ENCODE measurements at places on chromosomes 4 and X.

DNA sequence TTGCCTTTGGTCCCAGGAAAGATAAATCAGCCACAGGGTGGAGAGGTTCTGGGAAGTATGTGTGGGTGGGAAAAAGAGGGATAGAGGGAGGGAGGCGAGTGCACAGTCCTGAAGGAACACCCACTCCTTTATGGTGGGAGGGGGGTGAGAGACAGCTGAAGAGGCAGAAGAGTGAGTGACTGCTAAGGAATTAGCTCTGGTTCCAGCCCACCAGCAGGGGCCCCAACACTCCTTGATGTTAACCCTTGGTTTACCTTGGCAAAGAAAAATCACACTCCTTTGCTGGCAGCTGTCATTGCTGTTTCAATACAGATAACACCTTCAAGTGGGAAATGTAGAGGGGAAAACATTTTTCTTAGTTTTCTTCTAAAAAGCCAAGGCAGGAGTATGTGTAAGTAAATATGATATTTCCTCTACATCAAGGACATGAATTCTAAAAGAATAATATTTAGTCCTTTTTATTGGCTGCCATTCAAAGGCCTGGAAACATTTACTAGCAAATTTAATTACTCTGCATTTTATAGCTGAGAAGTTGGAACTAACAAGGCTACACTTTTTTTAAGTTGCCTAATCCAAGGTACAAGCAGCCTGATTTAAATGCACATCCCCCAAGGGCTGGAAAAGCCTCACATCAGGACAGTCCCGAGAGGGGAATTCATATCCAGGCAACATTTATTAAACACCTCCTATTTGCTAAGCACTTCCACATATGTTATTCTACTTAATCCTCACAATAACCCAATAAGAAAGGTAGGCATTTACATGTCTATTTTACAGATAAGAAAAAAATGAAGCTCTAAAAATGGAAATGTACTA lies 81.7 kb downstream of the HS6ST2 start:
- DNase-seq = no peak

- no peak for DNase-seq
These were observed 46.9 kb downstream of the CCDC158 start for GRCh38 chr4:76373919-76374552.

DNA sequence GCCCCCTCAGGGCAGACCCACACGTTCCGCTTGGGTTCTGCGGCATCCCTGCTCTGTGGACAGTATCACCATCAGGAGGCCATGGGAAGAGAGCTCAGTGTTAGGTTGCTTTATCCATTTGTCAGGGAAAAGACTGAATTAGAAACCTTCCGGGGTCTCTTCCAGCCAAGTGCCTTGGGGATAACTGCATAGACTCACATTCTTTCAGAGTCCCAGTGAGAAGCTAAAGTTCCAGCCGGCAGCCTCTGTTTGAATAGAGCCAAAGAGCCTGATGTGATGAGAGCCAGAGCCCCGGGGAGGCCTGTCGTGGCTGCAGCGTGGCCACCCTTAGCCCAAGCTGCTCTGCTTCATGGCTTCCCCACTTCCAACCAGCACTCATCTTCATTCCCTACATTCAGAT lies 85.2 kb downstream of the FHDC1 start:
- DNase-seq = no peak

GRCh38 chr4:6575503-6576240 lies 683 bp downstream of the MAN2B2 start:
- no peak for DNase-seq

GRCh38 chrX:39886282-39886681 lies 211.5 kb downstream of the BCOR start:
- DNase-seq = no peak

- no peak for DNase-seq
These were observed 32.3 kb downstream of the MGARP start for GRCh38 chr4:139247700-139248238.

DNA sequence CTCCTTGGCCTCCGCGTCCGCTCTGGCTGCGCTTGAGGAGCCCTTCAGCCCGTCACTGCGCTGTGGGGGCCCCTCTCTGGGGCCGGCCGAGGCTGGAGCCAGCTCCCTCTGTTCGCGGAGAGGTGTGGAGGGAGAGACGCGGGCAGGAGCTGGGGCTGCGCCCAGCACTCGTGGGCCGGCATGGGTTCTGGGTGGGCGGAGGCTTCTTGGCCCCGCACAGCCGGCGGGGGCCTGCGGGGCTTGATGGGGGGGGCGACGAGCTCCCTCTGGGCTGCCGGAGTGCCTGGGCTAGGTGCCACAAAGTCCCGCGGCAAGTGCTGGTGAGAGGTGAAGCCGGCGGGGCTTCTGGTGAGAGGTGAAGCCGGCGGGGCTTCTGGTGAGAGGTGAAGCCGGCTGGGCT lies 61.9 kb downstream of the ANKRD50 start:
- DNase-seq = no peak

DNA sequence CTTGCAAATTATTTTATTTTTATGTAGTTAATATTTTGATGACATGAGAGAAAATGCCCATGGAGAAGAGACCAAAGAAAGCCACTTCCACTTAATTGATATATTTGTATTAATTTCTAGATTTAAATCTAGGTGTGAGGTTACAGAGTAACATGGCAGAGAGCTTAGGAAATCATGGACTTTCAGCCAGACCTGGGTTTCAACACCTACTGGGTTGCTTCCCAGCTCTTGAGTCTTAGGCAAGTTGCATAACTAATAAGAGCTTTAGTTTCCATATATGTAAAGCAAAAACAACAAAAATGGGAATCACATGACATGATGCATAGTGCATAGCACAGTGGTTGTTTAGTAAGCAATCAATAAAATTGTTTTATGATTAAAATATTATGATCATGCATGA lies 413.3 kb downstream of the CCSER1 start:
- no peak for DNase-seq

- DNase-seq = no peak
These were observed 68.7 kb upstream of the TAB3 start for GRCh38 chrX:30957753-30958152.

DNA sequence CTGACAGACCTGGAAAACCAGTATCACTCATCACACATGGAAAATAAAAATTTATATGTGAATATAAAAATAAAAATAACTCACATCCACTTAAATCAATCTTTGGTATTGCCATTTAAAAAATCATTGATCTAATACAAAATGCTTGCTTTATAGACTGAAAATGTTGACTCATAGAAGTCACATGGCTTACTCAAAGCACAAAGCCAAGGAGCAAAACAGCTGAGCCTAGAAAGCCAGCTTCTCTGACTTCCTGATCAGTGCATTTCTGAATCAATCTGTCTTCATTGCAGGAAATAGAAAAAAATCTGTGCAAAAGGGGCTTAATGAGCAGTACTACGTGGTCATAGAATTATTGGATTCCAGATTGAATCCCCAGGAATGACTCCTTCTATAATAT lies 176.9 kb upstream of the HS3ST1 start:
- no peak for DNase-seq

GRCh38 chr4:175953116-175953515 lies 112.5 kb upstream of the WDR17 start:
- no peak for DNase-seq
